Memory B cell (primary cell): ENCODE measurements at places on chromosomes 1 and 21.

DNA sequence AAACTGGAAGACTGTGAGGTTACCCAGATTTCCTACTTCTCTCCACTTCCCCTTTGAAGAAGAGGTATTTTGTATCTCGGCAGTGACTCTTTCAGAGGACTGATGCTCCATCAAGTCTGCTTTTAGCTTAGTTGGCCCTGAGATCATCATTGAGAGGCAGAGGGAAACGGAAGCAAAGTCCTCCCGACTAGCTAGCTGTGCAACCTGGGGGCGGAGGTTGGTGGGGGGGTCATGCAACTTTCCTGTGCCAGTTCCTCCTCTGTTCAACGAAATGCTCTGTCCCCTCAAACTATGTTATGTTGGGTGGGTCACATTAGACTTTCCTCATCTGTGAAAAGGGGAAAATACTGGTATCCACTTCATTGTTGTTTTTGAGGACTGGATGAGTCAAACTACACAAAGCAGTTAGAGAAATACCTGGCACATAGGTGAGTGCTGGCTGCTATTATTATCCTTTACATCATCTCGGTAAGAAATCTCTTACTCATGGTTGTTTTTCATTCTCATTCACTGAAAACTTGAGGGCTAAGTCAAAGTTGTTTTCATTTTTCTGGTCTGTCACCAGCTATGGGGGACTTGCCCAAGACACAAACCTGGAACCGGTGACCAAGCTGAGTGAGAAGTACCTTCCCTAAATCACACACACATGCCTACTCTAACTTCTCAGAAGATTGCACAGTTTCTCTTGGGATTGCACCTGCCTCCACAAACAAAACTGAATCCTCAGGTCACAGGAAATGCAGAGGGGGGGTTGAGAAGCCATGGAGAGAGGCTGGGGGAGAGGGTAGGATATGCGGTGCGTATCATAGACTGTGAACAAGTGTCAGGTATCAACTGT lies 83.3 kb downstream of the ABCA4 start:
- H3K4me3 ChIP-seq = no peak overlapping the region
- no peak for DNase-seq
- H3K27me3 ChIP-seq = peaks cover 18% of the 10 kb centered on the region

- peaks cover 4% of the 10 kb centered on the region for H3K27me3 ChIP-seq
- H3K27ac ChIP-seq = no peak overlapping the region
- no peaks in the 10 kb centered on the region for H3K4me1 ChIP-seq
- no peak for DNase-seq
These were observed 40.6 kb downstream of the AKNAD1 start for GRCh38 chr1:108816049-108816893.

GRCh38 chr1:87007323-87007722 lies 92.9 kb downstream of the HS2ST1 start:
- H3K4me3 ChIP-seq = no peak overlapping the region
- peaks cover 4% of the 10 kb centered on the region for H3K4me1 ChIP-seq
- H3K36me3 ChIP-seq = peaks cover 8% of the 10 kb centered on the region
- H3K27ac ChIP-seq = no peak overlapping the region
- H3K27me3 ChIP-seq = no peaks in the 10 kb centered on the region

DNA sequence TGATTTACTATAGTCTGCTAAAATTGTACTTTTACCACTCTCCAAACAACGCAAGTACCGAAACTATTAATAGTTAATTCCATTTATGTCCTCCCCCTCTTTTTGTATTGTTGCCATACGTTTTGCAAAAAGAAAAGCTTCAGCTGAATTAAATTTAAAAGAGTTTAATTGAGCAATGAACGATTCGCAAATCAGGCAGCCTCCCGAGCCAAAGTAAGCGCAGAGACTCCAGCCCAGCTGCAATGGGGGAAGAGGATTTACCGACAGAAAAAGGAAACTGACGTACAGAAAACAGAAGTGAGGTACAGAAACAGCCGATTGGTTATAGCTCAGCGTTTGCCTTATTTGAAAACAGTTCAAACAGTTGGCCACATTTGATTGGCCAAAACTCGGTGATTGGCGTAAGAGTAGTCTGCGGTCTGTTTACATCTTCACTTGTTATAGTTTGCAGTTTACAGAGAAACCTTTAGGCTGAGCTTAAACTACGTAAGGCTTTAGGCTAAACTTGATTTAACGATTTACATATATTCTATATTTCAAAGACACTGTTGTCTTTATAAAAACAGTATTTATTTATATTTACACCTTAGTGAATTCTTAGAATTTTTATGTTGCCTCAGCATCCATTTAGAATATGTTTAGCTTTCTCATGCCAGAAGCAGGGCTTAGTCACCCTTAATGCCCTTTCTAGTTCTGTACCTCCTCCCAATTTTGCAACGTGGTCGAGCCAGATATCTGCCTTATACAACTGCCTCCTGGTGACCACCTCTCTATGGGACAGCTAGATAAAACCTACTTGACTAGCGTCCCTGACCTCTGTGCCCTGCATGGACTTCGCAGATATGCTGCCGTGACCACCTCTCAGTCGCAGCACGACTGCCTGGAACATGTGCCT lies 23.8 kb downstream of the CR1 start:
- H3K27ac ChIP-seq = peak overlapping the region; percentile 5
- no peak overlapping the region for H3K4me3 ChIP-seq
- H3K4me1 ChIP-seq = peaks cover 3% of the 10 kb centered on the region
- no peaks in the 10 kb centered on the region for H3K27me3 ChIP-seq

DNA sequence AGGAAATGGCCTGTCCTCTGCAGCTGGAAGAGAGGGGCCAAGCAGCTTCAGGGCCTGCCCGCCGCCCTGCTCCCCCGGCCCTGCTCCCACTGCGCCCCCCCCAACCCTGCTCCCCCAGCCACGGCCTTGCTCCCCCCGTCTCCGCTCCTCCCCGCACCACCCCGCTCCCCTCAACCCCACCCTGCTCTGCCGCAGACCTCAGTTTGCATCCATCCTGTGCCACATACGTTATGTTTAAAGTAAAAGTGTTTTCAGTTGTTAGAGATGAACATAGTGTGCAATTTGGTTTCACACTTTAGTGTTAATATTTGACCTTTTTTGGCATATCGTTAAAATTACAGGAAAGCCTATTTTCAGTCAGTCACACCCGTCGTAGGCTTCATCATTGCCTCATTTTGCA lies 34.1 kb upstream of the DIP2A start:
- H3K27ac ChIP-seq = peak overlapping the region; percentile 10
- no peaks in the 10 kb centered on the region for H3K4me1 ChIP-seq
- no peaks in the 10 kb centered on the region for H3K27me3 ChIP-seq
- no peak overlapping the region for H3K4me3 ChIP-seq
- no peak for DNase-seq
- peaks cover 7% of the 10 kb centered on the region for H3K36me3 ChIP-seq

DNA sequence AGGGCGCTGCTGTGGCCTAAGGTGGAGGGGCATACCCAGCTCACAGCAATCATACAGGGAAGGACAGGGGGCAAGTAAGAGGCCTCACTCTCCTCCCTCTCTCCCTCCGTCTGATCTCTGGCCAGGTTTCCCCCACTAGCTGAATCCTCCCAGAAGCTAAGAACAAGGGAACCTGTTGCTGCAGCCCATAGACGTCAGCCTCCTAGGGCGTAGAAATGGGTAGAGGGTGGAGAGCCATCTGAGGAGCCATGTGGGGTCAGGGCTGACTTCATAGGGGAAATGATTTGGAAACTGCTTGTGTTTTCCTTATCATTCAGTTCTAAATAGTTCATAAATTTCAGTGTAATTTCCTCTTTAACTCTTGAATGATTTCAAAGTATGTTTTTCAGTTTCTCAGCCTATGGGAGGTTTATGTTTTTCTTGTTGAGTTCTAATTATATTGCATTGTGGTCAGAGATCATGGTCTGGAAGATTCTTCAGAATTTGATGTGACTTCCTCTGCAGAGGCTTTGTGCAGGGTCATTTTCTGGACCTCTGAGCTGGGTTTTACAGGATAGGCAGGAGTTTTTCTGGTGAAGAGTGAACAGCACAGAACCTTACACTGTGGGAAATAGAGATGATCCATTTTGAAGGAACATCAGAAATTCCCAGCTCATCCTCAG lies 2.3 kb upstream of the MOB3C start:
- no peaks in the 10 kb centered on the region for H3K27me3 ChIP-seq
- no peak overlapping the region for H3K4me3 ChIP-seq
- H3K36me3 ChIP-seq = no peaks in the 10 kb centered on the region
- no peak for DNase-seq

- H3K27ac ChIP-seq = no peak overlapping the region
- no peak overlapping the region for H3K4me3 ChIP-seq
- peaks cover 4% of the 10 kb centered on the region for H3K4me1 ChIP-seq
- peak; percentile 21 for DNase-seq
- H3K36me3 ChIP-seq = peaks cover 5% of the 10 kb centered on the region
These were observed 25.5 kb upstream of the MTMR11 start for GRCh38 chr1:149962039-149962647.

- no peaks in the 10 kb centered on the region for H3K36me3 ChIP-seq
- no peaks in the 10 kb centered on the region for H3K4me1 ChIP-seq
- H3K4me3 ChIP-seq = no peak overlapping the region
- H3K27ac ChIP-seq = no peak overlapping the region
- no peaks in the 10 kb centered on the region for H3K27me3 ChIP-seq
These were observed 92.9 kb downstream of the C21orf91 start for GRCh38 chr21:17726047-17726829.

DNA sequence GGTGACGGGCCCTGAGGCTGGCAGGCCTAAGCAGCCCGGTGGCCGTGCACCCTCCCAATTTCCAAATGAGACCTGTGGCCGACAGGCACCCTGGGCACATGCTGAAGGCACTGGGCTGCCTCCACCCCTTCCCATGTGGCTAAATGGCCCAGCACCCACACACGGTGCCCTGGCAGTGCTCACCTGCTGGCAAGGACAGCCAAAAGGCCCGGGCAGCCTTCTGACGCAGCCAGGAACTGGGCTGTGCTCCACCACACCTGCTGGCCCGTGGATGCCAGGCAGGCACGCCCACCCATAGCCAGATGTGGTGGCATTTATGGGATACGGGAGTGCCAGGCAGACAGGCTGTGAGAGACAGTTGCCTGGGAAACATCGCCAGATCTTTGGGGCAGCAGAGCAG lies 4.0 kb upstream of the FAAP20 start:
- H3K4me3 ChIP-seq = no peak overlapping the region
- no peak for DNase-seq
- H3K27ac ChIP-seq = no peak overlapping the region

- no peak for DNase-seq
- peaks cover 31% of the 10 kb centered on the region for H3K36me3 ChIP-seq
- H3K27ac ChIP-seq = peak overlapping the region; percentile 100
- H3K4me1 ChIP-seq = peaks cover 66% of the 10 kb centered on the region
These were observed 16.5 kb downstream of the SMAP2 start for GRCh38 chr1:40389871-40390560.

GRCh38 chr21:37244501-37245095 lies 22.5 kb downstream of the VPS26C start:
- H3K4me1 ChIP-seq = peaks cover 43% of the 10 kb centered on the region
- no peak for DNase-seq
- H3K27me3 ChIP-seq = no peaks in the 10 kb centered on the region
- H3K27ac ChIP-seq = no peak overlapping the region

DNA sequence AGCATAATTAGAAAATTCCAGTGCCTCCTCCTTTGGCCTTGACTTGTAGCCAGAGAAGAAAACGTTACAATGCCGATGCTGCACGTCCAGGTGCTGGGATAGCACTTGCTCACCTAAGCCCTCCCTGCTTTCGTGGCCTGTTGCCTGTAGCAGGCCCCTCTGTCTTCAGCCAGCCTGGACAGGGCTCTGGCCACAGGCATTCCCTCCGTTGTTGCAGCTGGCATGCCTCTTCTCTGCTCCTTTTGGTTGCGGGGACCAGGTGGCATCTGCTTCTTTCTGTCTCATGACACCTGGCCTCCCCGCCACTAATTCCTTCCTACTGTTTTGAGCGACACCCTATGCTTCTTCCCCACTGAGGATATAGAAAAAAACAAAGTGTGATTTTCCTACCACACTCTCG lies 54.6 kb upstream of the MORC3 start:
- H3K4me3 ChIP-seq = no peak overlapping the region
- no peaks in the 10 kb centered on the region for H3K27me3 ChIP-seq
- DNase-seq = no peak
- H3K36me3 ChIP-seq = peaks cover 47% of the 10 kb centered on the region

DNA sequence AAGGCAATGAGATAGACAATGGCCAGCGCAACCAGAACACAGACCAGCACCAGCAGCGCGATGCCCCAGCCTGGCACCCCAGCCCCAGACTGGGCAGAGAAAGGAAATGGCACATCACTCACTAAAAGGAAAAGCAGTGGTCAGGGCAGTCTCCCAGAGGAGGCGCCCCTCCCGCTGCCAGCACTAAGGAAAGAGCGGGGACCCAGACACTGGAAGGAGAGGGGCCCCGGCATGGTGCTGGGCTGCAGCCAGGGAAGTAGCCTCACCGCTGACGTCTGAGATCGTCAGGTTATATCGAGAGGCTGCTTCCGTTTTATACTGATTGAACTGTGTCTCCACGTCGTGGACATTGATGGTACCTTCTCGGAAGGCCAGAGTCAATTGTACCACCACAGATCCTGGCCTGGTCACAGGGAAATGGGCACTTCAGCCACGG lies 13.8 kb downstream of the TRIM46 start:
- no peaks in the 10 kb centered on the region for H3K27me3 ChIP-seq
- no peak overlapping the region for H3K4me3 ChIP-seq
- peaks cover 36% of the 10 kb centered on the region for H3K4me1 ChIP-seq
- H3K27ac ChIP-seq = no peak overlapping the region
- no peak for DNase-seq

- no peak for DNase-seq
- H3K36me3 ChIP-seq = no peaks in the 10 kb centered on the region
- no peak overlapping the region for H3K27ac ChIP-seq
- H3K27me3 ChIP-seq = no peaks in the 10 kb centered on the region
These were observed 238.8 kb downstream of the NCAM2 start for GRCh38 chr21:21236996-21237395.

GRCh38 chr21:30625449-30626165 lies 5.2 kb downstream of the KRTAP20-4 start:
- no peaks in the 10 kb centered on the region for H3K36me3 ChIP-seq
- no peaks in the 10 kb centered on the region for H3K4me1 ChIP-seq
- H3K27me3 ChIP-seq = no peaks in the 10 kb centered on the region
- no peak overlapping the region for H3K4me3 ChIP-seq

DNA sequence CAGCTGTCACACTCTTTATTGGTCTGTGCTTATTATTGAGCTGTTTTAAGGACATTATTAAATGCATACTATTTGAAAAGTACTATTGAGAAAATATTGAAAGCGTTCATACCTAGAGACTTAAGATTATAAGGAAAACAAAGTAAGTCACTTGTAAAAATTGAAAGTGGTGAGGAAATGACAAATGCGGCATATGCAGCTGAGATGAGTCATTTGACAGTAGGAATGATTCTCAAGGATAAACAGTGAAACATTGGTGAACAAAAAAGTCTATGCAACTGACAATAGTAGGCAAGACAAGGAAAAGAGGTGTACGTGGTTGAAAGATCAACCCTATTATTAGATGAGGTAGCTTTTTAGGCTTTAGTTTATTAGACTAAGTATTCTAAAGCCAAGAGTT lies 82.6 kb upstream of the MAP10 start:
- H3K27me3 ChIP-seq = peaks cover 5% of the 10 kb centered on the region
- no peak overlapping the region for H3K4me3 ChIP-seq
- H3K4me1 ChIP-seq = no peaks in the 10 kb centered on the region
- no peak overlapping the region for H3K27ac ChIP-seq
- H3K36me3 ChIP-seq = no peaks in the 10 kb centered on the region

GRCh38 chr1:9061252-9061960 lies 8.0 kb downstream of the SLC2A5 start:
- H3K4me1 ChIP-seq = peaks cover 16% of the 10 kb centered on the region
- DNase-seq = no peak
- peaks cover 10% of the 10 kb centered on the region for H3K27me3 ChIP-seq
- no peak overlapping the region for H3K4me3 ChIP-seq
- no peak overlapping the region for H3K27ac ChIP-seq
